ENCODE measurements at places on chromosomes 5 and 9.

GRCh38 chr9:122883125-122883524 is 22.0 kb downstream of the RC3H2 start:
- no peak for DNase-seq

GRCh38 chr9:71602652-71603051 is 165.7 kb downstream of the CEMIP2 start:
- no peak for DNase-seq

GRCh38 chr5:77444356-77444755 is 47.8 kb downstream of the WDR41 start:
- no peak for DNase-seq

- no peak for DNase-seq
Observed at GRCh38 chr9:136614967-136615623, 47.6 kb upstream of the EGFL7 start.

GRCh38 chr9:129176701-129177442 is 1.2 kb downstream of the IER5L start:
- peak; percentile 42 for DNase-seq

DNA sequence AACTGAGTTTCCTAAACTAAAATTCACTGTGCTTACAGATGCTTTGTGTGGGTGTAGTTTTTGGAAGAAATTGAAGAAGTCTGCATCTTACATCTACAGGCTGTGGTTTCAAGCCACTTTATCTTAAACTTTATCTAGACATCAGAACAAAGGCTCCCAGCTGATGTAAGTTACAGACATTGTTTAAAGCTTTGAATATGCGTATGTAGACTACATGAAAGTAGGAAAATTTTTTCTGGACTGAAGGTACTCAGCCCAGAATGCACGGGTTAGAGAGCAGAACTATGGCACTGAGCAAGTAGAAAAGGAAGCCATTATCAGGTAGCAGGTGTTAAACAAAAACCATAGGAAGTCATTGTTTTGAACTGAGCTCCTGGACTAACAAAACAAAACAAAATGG is 185.4 kb downstream of the TTC39B start:
- no peak for DNase-seq

DNA sequence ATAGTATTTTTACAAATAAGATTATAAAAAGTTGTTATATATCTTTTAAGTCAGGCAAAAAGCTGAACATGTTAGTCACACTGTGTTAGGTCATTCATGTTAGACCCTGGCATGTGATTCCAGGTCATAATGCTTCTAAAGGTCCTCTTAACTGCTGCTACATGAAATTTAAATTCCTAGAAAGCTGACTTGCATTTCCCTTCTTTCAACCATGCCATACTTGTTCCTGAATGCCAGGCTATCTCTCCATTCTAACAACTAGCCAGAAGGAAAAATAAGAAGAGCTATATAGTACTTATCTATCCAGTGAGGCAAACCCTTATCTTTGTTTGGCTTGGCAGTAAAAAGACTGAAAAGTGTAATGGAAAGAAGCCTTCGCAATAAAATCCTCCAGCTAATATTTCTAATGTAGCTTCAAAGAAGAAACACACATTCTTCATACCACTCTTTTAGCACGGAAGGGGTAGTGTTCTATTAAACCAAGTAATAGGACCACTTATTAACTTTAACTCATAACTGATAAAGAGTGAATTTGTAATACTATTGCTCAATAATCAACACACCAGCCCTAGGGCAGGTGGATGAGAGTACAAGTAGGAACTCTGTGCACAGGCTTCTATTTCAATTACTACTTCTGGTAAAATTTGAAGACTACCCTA is 310.2 kb downstream of the PDE4D start:
- no peak for DNase-seq

DNA sequence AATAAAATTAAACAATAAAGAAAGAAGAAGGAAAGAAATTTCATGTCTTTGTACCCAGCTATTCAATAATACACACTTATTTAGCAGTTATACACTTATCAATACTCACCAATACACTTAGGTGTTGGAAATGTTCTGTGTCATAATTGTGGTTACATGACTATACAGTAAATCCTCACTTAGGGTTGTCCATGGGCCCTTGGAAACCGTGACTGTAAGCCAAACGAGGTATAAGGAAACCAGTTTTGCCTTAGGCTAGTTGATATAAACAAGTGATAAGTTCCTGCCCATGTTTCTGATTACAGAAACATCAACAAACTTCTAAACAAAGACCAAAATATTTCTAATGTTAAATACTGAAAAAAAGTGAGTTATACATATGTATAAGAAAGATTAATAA is 10.0 kb upstream of the SLCO4C1 start:
- DNase-seq = no peak

DNA sequence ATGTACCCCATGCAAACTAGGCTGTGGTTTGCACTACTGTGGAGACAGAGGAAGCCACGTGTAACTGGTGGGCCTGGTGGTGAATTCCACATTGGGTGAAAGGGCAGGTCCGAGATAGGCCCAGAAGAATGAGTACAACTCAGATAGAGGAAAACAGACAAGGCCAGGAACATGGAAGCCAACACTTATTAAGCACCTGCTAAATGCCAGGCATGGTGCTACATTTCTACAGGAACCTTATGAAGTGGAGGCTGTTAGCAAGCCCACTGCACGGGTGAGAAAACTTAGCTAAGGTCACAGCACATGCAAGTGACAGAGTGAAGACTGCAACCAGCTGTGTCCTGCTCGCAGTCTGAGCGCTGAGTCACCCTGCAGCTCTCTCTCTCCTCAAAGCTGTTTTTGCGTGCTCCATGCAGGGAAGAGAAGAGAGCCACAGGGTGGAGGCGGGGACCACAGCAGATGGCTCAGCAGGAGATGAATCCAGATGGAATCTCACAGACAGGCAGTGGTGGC is 65.5 kb upstream of the SPTLC1 start:
- no peak for DNase-seq

- no peak for DNase-seq
Observed at GRCh38 chr5:151233616-151234085, 9.8 kb upstream of the CCDC69 start.

GRCh38 chr9:14029806-14030374 is 284.1 kb downstream of the NFIB start:
- DNase-seq = no peak

- DNase-seq = no peak
Observed at GRCh38 chr9:127422133-127422782, 1.9 kb upstream of the ZNF79 start.

- no peak for DNase-seq
Observed at GRCh38 chr5:149682532-149683075, 47.5 kb upstream of the PPARGC1B start.

GRCh38 chr5:4725594-4725993 is 414.5 kb upstream of the ADAMTS16 start:
- DNase-seq = no peak

DNA sequence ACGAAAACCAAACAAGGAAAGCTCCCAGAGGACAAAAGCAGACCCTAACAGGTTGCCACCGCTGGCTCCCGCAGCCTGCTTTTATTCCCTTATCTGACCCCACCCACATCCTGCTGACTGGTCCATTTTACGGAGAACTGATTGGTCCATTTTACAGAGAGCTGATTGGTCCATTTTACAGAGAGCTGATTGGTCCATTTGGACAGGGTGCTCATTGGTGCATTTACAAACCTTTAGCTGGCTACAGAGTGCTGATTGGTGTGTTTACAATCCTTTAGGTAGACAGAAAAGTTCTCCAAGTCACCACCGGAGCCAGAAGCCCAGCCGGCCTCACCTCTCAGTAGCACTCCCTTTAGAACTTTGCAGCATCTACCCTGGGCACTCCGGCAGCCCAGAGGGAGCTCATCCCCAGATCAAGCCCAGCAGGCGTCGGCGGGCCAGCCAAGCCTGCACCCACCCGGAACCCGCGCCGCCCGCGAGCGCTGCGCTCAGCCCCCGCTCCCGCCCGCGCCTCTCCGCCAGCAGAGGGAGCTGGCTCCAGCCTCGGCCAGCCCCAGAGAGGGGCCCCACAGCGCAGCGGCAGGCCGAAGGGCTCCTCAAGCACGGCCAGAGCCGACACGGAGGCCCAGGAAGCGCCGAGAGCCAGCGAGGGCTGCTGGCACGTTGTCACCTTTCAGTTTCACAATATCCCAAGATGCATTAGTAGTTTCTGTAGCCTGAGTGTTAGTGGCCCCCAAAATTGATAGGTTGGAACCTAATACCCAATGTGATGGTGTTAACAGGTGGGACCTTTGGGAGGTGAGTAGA is 35.3 kb upstream of the CLPTM1L start:
- peak; percentile 63 for DNase-seq

GRCh38 chr9:1960342-1961042 is 54.7 kb upstream of the SMARCA2 start:
- DNase-seq = no peak

DNA sequence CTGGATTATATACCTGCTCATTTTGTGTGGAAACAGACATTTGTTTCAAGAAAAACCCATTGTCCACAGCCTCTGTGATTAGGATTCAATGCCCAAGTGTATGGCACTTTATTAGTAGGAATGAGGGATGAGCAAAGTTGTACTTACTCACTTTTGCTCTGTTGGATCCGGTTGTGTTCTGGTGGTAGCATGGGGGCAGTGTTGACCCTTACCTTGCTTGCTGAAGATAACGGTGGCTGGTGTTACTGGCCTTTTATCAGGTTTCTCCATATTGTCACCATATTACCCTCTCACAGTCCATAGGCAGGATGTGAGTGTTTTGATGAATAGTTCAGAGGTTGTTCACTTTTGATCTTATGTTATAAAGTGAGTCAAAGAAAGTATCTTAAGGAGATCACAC is 42.7 kb upstream of the NUDT12 start:
- no peak for DNase-seq

DNA sequence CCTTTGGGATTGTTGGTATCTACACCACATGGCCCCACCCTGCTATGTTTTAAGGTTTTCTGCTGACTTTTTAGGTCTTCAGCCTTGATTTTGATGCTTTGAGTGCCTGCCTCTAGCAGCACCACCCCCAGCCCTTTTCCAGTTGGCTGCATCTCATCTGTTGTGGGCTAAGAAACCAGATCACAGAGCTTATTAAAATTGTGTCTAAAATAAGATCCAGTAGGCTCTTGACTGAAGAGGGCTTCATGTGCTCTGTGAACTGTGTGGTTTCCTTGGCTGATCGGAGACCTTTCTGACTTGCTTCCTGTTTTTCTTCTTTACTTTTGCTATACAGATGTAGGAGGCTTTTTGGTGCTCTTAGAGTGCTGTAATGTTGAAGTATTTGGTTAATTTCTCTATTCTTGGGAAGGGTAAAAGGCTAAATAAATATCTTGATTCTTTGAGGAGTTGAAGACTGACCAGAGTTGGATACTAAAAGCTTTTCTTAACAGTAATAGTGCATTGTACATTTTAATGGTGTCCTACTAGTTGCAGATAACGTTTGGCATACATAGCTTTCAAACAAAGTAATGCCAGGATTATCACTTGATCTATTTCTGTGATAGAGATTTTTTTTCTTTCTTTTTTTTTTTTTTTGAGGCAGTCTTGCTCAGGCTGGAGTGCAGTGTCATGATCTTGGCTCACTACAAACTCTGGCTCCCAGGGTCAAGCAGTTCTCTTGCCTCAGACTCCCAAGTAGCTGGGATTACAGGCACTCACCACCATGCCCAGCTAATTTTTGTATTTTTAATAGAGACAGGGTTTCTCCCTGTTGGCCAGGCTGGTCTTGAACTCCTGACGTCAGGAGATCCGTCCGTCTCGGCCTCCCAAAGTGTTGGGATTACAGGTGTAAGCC is 4.5 kb downstream of the UBE2D2 start:
- DNase-seq = peak; percentile 16

DNA sequence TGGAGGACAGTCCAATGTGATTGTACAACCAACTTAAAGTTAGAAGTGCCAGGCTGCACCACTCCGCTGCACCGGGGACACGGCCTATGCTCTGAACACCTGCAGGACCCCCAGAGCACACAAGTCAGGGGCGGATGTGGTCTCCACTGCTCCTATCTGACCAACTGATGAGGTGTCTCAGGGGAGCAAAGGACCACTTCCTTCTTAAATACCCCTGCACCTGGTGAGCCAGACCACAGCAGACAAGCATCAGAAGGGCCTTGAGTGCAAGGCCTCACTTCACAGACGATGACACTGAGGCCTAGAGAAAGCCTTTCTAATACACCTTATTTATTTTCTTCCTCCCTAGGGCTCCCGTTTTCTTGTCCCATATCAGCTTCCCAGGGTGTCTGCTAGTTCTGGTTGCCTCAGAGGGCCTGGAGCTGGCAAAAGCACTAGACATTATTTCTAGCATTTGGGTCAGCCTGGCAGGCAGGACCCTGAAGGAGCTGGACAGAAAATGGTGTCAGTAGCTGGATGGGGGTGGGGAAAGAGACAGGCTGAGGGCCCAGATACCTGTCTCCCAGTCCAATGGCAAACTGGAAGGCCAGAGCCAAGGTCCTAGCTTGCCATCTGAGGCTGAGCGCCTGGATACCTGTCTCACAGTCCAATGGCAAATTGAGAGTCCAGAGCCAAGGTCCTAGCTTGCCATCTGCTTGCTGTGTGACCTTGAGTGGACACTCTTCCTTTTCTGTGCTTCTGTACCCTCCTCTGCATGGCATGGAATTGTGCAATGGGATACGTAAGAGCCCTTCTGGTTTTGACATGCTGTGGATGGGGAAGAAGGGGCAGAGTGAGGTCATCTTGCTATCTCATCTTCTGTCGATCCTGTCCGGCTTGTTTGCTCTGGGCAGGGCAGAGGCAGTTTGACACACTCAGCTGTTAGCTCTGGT is 9.0 kb downstream of the CCDC69 start:
- peak; percentile 63 for DNase-seq

- DNase-seq = peak; percentile 59
Observed at GRCh38 chr9:76394960-76395252, 680 bp upstream of the RFK start.

DNA sequence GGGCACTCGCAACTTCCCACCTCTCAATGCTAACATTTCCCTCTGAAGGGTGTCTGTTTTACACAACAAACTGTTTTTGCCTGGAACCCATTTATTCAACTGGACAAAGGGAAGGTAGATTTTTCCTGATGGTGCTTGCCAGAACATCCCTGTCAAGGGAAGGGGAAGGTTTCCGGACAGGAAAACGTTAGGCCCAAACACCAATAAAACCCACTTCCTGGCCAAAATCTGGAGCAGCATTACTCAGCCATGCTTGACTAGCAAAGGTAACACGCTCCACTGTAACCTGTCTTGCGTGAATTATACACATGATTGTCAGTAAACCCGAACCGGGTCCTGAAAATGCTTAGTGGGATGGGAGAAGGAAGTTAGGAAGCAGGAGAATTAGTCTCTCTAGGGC is 90.2 kb downstream of the SAXO1 start:
- no peak for DNase-seq

GRCh38 chr5:41763081-41763480 is 107.1 kb downstream of the OXCT1 start:
- no peak for DNase-seq

DNA sequence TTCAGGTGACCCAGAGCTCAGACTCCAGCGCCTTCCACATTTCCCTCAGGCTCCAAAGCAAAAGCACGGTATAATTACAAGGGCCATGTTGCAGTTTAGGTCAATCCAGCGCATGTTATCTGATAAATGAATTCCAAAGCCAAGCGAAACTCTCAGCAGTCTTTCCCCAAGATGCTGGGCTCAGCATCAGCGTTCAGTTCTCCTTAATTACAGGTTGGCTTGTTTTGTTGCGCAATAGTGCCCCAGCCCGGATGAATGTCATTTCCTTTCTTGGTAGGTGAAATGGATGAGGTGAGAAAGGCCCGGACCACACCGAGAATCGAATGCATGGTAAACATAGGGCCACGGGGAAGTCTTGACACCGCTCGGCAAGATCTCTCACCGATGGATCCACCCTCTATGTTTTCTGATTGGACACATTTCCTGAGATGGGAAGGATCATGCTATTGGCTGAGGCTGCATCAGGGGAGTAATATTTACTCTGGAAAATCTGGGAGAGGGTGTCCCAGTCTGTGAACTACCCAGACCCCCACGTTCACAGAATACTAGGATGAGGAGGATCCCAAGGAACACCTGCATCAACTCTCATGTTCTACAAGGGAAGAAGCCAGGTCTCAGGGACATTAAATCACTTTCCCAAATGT is 221.2 kb upstream of the ANKRD55 start:
- no peak for DNase-seq
